CD4-positive, alpha-beta T cell treated with Interleukin-17A for 1 hour (primary cell): ENCODE measurements at places on chromosomes 6 and 20.

- DNase-seq, result peak; percentile 70
Measured at GRCh38 chr6:166419286-166419685, 36.5 kb upstream of the MPC1 start.

- no peak for DNase-seq
Measured at GRCh38 chr6:166815629-166816028, 140.7 kb downstream of the RNASET2 start.

GRCh38 chr6:30845183-30845582, 39.1 kb upstream of the DDR1 start:
- no peak for DNase-seq

GRCh38 chr6:33630014-33630413, 8.9 kb downstream of the ITPR3 start:
- DNase-seq, result no peak

DNA sequence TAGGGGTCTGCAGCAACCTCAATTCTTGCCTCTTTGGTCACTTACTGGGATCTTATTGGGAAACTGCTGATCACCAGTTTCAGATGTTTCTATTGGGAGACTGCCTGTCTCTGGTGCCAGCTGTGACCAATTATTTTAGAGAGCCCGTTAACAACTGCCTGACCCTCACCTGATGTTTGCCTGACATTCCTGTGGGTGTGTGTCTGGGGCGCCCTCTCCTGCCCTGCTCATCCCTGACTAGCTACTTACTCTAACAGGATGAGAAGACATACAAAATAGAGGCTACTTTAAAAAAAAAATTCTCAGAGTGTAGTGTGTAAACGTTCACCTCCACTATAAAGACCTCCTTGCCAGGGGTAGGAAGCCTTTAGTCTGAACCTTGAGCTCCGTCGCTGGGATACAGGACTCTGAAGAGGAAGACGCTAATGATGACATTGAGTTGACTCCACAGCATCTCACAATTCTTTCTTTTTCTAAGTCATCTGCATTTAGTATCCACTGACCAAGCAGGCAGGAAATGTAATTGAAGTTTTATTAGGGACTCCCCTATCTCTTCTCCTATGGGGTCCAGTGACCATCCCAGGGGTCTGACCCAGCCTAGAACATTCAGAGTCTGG, 54.6 kb upstream of the DDR1 start:
- DNase-seq, result no peak

- DNase-seq, result no peak
Measured at GRCh38 chr6:47094241-47094925, 52.3 kb upstream of the ADGRF1 start.

GRCh38 chr6:138485586-138486248, 13.6 kb downstream of the NHSL1 start:
- no peak for DNase-seq

DNA sequence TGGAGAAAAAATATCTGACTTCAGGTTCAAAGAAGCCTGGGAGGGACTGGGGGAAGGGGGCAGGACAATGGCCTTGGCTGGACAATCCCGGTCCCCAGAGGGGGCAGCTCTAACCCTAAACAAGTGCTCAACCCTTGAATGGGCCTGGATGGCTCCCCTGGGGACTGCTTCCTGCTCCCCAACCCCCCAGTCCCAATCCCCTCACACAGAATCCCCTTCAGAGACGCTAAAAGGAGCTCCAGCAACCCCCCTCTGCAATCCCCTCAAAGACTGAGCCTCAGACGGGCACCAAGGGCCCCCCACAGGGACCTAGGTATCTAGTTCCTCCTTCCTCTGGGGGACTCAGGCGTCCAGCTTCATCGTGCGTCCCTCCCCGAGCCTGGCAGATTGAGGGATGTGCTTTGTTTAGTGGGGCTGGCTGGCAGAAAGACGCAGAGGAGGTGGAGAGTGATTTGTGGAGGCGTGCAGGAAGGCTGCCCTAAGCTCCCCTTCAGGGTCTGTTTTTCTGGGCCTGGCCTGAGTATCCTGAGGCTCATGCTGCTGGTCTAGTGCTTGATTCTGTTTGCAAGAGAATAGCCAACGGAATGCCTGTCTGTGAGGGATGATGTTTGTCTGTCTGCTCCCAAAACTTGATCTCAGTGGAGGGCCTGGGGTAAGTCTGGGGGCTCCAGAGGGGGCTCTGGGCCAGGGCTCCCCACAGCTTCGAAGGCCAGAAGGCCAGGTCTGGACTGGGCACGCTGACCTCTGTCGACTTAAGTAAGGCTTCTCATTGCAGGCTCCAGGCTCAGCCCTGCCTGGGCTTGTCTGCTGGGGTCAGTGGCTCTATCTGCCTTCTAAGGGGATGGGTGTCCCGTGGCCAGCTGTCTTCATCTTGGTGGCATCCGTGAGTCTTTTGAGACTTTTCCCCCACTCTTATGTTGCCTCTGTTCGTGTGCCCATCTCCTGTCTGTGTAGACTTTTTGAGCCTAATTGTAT, 1.7 kb upstream of the POU5F1 start:
- DNase-seq, result no peak

GRCh38 chr20:13166437-13166836, 54.6 kb upstream of the ISM1 start:
- DNase-seq, result no peak

- DNase-seq, result peak; percentile 79
Measured at GRCh38 chr6:44338228-44339122, 4.0 kb upstream of the SPATS1 start.

GRCh38 chr20:54263116-54263690, 55.3 kb downstream of the PFDN4 start:
- DNase-seq, result no peak

DNA sequence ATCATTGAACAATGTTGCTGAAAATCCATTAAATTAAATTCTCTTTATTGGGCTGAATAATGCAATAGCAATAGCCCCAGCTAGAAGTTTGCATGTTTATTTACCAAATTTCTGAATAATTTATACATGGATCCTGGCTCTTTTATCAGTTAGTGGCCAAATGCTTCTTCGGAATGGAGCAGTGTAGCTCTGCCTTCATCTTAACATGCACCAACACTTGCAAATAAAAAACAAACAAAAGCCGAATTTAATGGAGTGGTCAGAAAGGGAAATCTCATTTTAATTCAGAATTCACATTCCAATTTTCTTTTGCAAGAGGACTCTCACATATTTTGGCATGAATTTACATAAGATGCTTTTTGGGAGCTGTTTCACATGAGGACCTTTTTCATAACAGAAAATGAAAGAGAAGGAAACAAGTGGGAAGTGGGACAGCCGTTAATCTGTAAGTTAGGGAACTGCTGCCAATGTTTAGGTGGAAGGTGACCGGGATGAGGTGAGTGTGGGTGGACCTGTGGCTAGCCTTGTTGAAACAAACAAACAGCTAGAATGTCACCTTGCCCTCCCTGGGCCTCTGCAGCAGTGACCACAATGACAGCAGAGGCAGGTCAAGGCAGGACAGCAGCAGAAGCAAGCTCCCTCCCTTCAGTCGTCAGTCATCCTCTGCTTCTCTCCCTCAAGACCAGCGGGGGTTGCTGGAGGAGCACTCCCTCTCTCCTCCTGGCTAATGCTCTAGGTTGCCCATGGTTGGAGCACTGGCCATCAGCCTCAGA, 73.2 kb downstream of the INSM1 start:
- DNase-seq, result no peak

GRCh38 chr20:59042151-59042795, at the start of gene PRELID3B:
Gene PRELID3B, minus strand, starts transcription at chr20:59042786. Its CDS starts 56 bp downstream, at chr20:59042730.
- peak; percentile 49 for DNase-seq

DNA sequence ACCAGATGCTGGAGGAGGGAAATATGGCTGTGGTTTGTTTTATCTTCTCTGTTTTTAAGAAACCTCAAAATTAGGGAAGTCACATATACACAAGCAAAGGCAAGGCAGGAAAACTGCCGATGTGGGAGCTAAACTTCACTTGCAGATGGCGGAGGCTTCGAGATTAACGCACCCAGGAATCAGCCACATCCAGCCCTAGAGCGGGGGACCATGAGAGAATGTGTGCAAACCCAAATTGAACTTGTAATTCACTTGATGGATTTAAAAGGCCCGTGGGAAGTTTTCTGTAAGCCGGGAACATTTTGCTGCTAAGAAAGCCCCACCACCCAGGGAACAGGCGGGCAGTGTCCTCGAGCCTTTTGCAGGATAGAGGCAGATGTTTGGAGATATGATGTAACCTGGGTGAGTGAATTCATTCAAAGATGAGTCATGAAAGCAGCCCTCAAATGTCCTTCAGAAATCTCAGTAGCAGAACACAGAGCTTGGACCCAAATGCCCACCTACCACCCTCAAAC, 39.9 kb downstream of the PREX1 start:
- no peak for DNase-seq

DNA sequence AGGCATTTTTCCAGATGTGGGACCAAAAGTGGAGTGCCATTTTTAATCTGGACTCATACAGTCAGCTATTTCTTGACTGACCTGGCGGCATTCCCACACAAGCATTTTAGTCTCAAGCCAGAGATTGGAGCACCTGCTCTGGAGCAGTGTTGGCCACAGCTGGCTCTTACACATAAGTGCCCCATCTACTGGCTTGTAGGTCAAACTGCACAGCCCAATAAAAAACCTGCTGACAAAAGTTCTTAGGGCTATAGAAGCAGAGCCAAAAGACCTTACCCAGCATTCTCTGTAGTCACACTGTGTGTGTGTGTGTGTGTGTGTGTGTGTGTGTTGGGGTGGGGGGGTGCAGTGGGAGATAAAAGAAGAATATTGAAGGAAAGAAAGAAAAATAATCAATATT, 38.6 kb upstream of the SENP6 start:
- DNase-seq, result peak; percentile 42

GRCh38 chr20:1696521-1697209, 39.1 kb upstream of the SIRPG start:
- peak; percentile 31 for DNase-seq

- DNase-seq, result no peak
Measured at GRCh38 chr20:60038400-60039008, 80.3 kb downstream of the CDH26 start.

- peak; percentile 31 for DNase-seq
Measured at GRCh38 chr20:38658879-38659596, 57.4 kb downstream of the ARHGAP40 start.

DNA sequence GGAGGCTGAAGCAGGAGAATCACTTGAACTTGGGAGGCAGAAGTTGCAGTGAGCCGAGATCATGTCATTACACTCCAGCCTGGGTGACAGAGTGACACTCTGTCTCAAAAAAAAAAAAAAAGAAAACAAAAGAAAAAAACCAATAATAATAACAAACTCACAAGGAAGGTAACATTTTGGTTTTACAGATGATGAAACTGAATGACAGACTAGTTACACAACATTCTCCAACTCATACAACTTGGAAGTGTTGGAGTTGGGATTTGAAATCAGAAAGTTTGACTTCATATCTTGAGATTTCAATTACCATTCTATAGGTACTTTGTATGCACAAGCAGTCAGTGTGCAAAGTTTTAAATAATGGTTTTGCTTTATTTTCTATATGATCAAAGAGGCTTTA, 10.2 kb downstream of the TPD52L1 start:
- DNase-seq, result no peak
